ENCODE measurements at places on chromosomes 12 and 14.

DNA sequence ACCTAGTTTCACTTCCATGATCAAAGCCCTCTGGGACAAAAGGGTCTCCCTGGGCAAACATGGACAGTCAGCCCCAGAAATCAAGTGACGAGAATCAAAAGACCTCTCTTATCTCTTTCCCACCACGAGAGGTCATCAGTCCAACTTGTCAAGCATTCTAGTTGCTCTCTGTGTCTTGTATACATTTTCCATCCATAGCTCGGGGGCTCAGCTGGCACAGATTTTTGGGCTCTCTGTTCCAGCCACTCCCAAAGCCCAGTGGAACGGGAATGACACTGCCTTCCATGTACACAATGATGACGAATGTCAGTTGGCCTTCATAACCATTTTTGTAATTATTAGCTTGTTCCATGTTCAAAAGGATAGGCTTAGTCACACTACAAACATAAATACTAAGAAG is 29.7 kb downstream of the NOS1 start:
- DNase-seq, result no peak

DNA sequence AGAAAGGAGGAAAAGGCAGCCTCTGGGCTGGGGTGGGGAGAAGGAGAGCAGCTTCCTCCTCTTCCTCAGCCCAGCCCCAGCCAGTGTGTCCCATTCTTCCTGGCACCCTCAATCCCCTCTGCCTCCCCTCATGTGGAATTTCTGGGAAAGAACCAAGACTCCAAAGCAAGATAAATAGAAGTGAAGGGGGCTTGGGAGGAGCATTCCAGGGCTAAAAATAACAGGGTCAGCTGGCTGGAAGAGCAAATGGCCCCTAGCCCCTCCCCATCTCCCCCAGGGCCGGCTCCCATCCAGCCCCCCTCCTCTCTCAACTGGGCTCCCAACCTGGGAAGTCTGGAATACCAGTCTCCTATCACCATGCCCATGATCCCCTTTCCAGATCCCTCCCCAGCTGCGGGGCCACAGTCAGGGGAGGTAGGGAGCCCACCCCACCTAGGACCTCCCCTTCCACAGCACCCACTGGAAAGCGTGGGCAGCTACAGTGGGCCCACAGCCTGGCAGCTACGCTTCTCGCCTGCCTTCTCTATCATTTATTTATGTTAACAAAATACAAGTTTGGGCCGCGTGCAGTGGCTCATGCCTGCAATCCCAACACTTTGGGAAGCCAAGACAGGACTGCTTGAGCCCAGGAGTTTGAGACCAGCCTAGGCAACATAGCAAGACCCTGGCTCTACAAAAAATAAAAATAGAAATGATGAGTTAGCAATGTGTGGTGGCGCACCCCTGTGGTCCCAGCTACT is 88.3 kb downstream of the IRF2BPL start:
- no peak for DNase-seq

- DNase-seq, result no peak
Observed at GRCh38 chr14:57847096-57847495, 18.8 kb downstream of the SLC35F4 start.

GRCh38 chr12:121453629-121454028 is 53.7 kb downstream of the RNF34 start:
- DNase-seq, result no peak

GRCh38 chr12:8722286-8722800 is 24.6 kb downstream of the RIMKLB start:
- DNase-seq, result no peak

GRCh38 chr12:1932264-1932777 is 13.9 kb upstream of the CACNA2D4 start:
- DNase-seq, result no peak

- no peak for DNase-seq
Observed at GRCh38 chr14:65260786-65261185, 151.7 kb upstream of the FUT8 start.

All from WERI-Rb-1 (cell line).